ENCODE measurements at places on chromosomes 7 and 10. TPM values are rescaled to one million over a fixed set of nuclear protein-coding genes. Genes with fewer than 3 reads are reported as not detected.

OPALIN gene
- total RNA-seq, result not detected

FAM24B gene
- 4.2 TPM for total RNA-seq

SCART1 gene
- total RNA-seq, result 2.7 TPM

ZNF117 gene
- total RNA-seq, result 8.6 TPM

SPDYE8 gene
- not detected for total RNA-seq

SERPINE1 gene
- total RNA-seq, result 20.9 TPM

PDE1C gene
- total RNA-seq, result 19.0 TPM

FBXL15 gene
- 14.3 TPM for total RNA-seq

AP1S1 gene
- 27.9 TPM for total RNA-seq

GRCh38 chr7:43760861-43761260, 2.4 kb downstream of the BLVRA start:
- no peak overlapping the region for H3K27ac ChIP-seq
- no peaks in the 10 kb centered on the region for H3K36me3 ChIP-seq

GRCh38 chr7:23373151-23374004, 74.2 kb downstream of the MALSU1 start:
- H3K4me1 ChIP-seq, result no peaks in the 10 kb centered on the region
- DNase-seq, result no peak
- no peaks in the 10 kb centered on the region for H3K36me3 ChIP-seq
- H3K27me3 ChIP-seq, result no peaks in the 10 kb centered on the region

GRCh38 chr7:50190776-50191175, 97.7 kb upstream of the ZPBP start:
- no peak overlapping the region for H3K4me3 ChIP-seq
- H3K27me3 ChIP-seq, result no peaks in the 10 kb centered on the region
- DNase-seq, result no peak

- H3K27ac ChIP-seq, result peak overlapping the region; percentile 81
- peaks cover 11% of the 10 kb centered on the region for H3K4me1 ChIP-seq
- no peaks in the 10 kb centered on the region for H3K36me3 ChIP-seq
- no peak for DNase-seq
- H3K4me3 ChIP-seq, result peak overlapping the region; percentile 98
Observed at GRCh38 chr10:35335133-35336083, 901 bp upstream of the CCNY start.

GRCh38 chr7:75723444-75723843, 15.3 kb downstream of the HIP1 start:
- H3K27ac ChIP-seq, result no peak overlapping the region
- no peaks in the 10 kb centered on the region for H3K27me3 ChIP-seq
- no peaks in the 10 kb centered on the region for H3K36me3 ChIP-seq
- DNase-seq, result no peak

DNA sequence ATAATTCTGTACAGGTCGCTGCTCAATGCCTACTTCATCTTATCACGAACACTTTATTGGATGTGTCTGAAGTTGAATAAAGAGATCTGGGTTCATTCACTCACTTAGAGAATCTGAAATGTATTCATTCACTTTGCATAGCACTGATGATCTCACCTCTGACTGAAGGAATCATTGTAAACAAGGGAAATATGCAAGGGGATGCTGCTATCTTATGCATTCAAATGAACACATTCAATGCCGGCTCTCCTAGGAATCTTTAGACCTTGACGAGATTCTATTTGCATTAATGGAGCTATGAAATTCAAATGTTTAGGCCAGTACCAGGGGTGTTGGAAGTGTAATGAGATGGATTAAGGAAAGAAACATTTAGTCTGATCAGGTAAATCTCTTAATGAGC, 200.6 kb upstream of the COBL start:
- no peak overlapping the region for H3K4me3 ChIP-seq
- H3K27me3 ChIP-seq, result no peaks in the 10 kb centered on the region
- no peaks in the 10 kb centered on the region for H3K36me3 ChIP-seq
- no peaks in the 10 kb centered on the region for H3K4me1 ChIP-seq
- H3K27ac ChIP-seq, result no peak overlapping the region

- DNase-seq, result no peak
- H3K27me3 ChIP-seq, result no peaks in the 10 kb centered on the region
- no peak overlapping the region for H3K4me3 ChIP-seq
Observed at GRCh38 chr7:46321556-46322205, 400.6 kb upstream of the IGFBP3 start.

DNA sequence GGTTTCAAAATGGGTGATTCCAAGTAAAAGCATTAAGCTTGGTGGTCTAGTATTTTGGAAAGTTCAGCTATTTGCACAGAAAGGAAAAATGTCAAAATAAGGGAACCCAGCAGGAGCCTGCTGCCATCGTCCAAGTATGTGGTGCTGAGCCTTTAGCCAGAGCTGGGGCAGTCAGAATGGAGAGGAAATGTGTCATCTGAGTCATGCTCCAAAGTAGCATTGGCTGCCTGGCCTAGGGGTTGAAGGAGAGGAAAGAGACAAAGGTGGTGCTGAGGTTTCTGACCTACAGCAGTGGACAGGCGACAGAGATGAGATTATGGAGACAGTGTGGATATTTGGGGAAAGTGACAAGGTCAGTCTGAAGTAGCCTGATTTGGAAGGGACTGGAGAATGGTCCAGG, 103.9 kb downstream of the PLCE1 start:
- no peaks in the 10 kb centered on the region for H3K27me3 ChIP-seq
- no peak overlapping the region for H3K27ac ChIP-seq
- H3K36me3 ChIP-seq, result no peaks in the 10 kb centered on the region
- peaks cover 5% of the 10 kb centered on the region for H3K4me1 ChIP-seq

DNA sequence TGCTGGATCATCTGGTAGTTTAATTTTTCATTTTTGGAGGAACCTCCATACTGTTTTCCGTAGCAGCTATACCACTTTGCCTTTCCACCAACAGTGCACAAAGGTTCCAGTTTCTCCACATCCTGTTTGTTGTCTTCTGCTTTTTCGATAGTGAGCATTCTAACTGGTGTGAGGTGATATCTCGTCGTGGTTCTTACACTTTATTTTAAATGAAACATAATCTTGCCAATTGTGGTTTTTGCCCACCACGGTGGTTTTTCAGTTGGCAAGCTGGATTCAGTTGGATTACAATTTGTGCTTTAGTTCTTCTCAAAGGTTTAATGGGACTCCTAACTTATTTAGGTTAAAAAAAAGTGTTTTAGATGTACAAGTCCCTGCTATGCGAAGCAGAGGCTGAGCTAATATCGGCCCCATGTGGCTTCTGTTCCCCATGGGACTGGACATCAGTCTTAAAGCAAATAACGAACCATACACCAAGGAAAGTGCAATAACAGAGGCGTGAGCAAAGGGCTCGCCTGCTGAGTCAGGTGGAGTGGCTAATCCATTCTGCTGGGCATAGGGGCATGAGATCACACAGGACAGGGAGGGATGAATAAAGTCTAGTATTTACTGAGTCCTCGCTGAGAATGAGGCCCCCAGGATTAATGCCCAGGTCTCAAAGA, 153.6 kb downstream of the AOAH start:
- DNase-seq, result no peak
- H3K36me3 ChIP-seq, result no peaks in the 10 kb centered on the region
- no peaks in the 10 kb centered on the region for H3K27me3 ChIP-seq
- H3K4me3 ChIP-seq, result no peak overlapping the region

DNA sequence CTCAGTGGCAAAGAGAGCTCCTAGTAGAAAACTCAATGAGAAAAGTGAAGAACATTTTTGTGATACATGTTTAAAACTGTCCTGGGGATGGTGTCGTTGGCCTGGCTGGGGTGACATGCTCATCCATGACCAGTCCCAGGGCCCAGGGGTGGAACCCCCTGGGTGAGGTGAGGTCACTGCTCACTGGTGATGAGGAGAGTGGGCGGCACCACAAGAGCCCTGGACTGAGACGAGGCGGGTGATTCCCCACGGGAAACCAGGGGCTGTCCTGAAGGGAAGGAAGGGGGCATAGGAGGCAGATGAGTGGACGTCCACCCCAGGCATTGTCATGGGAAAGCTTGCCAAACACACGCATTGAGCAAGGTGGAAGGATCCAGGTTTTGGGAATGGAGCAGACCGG, 54.6 kb downstream of the HTR5A start:
- no peak overlapping the region for H3K27ac ChIP-seq
- H3K4me3 ChIP-seq, result no peak overlapping the region
- no peaks in the 10 kb centered on the region for H3K36me3 ChIP-seq
- no peaks in the 10 kb centered on the region for H3K27me3 ChIP-seq

DNA sequence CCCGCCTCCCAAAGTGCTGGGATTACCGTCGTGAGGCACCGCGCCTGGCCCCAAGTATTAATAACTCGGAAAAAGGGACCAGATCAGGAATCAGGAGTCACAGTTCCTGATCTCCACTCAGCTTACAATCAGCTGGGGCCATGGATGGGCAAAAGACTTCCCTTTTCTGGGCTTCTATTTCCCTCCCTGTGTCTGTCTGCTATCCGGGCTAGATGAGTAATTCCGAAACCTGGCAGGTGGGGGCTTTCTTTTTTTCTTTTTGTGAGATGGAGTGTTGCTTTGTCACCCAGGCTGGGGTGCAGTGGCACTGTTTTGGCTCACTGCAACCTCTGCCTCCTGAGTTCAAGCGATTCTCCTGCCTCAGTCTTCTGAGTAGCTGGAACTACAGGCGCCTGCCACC, 11.6 kb downstream of the RPS24 start:
- H3K27ac ChIP-seq, result no peak overlapping the region
- H3K36me3 ChIP-seq, result no peaks in the 10 kb centered on the region
- H3K4me3 ChIP-seq, result no peak overlapping the region
- no peaks in the 10 kb centered on the region for H3K4me1 ChIP-seq
- no peak for DNase-seq
- no peaks in the 10 kb centered on the region for H3K27me3 ChIP-seq

DNA sequence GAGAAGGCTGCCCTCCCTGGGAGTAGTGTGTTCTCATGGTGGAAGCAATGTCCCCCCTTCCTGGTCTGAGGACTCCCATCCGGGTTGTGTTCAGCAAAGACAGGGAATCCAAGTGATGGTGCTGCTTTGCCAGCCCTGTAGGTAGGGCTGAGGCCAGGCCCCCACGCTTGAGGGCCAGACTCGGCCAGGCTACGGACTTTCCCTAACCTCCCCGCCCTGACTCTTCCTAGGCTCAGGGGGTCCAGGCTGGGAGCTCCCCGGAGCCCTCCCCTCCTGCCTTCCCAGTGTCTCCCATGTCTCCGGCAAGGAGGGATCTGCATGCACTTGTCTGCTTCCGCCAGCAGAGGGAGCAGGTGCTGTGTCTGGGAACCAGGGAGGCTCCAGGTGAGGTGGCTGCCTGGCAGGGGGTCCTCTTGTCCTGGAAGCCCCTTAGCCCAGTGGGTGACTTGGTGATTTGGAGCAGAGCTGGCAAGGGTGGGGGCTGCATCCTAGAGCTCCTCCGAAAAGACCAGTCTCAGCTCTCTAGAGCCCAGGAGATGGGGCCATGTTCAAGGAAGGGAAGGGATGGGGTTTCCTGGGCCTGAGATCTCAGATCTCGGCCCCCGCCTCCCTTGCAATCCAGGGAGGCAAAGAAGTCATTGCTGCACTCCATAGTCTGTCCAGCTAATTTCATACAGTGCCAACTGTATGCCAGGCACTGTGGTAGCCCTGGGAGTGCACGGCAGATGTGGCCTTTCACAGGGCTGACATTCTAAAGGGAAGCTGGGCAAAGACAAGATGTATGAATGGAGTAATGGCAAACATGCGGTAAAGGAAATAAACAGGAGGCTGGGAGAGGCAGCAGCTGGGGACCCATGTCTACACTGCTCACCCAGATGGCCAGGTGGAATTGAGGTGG, 20.3 kb upstream of the SFRP5 start:
- H3K4me1 ChIP-seq, result no peaks in the 10 kb centered on the region
- peak; percentile 61 for DNase-seq
- no peaks in the 10 kb centered on the region for H3K36me3 ChIP-seq
- no peak overlapping the region for H3K27ac ChIP-seq
- H3K27me3 ChIP-seq, result no peaks in the 10 kb centered on the region

- no peak overlapping the region for H3K4me3 ChIP-seq
- H3K27me3 ChIP-seq, result no peaks in the 10 kb centered on the region
- peaks cover 6% of the 10 kb centered on the region for H3K4me1 ChIP-seq
- DNase-seq, result no peak
- H3K36me3 ChIP-seq, result no peaks in the 10 kb centered on the region
Observed at GRCh38 chr7:47529405-47529804, 52.5 kb downstream of the TNS3 start.

GRCh38 chr10:130020651-130021382, 56.7 kb upstream of the EBF3 start:
- no peaks in the 10 kb centered on the region for H3K4me1 ChIP-seq
- H3K4me3 ChIP-seq, result no peak overlapping the region
- H3K27ac ChIP-seq, result no peak overlapping the region

DNA sequence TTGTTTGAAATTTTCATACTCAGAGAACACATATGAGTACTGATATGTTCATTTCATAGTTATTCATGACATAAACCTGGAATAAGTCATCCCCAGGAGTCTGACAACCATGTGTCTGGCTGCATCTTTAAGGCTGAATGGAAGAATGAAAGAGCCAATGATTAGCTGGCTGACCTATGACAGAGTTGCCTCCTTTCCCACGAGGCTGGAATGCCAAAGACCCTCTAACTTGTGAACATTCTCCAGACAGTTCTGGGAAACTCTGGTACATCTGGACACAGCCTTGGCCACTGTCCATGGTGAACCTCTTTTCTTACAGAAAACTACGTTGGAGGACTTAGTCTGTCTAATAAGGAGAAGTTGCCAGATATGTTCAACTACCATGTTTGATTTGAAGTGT, 380.8 kb upstream of the MKI67 start:
- no peak for DNase-seq
- no peak overlapping the region for H3K4me3 ChIP-seq
- H3K4me1 ChIP-seq, result no peaks in the 10 kb centered on the region
- H3K27ac ChIP-seq, result no peak overlapping the region
- H3K36me3 ChIP-seq, result no peaks in the 10 kb centered on the region
- no peaks in the 10 kb centered on the region for H3K27me3 ChIP-seq

GRCh38 chr7:33432821-33433220, 303.5 kb downstream of the BBS9 start:
- no peaks in the 10 kb centered on the region for H3K4me1 ChIP-seq
- no peaks in the 10 kb centered on the region for H3K27me3 ChIP-seq
- H3K4me3 ChIP-seq, result no peak overlapping the region
- DNase-seq, result no peak
- H3K36me3 ChIP-seq, result no peaks in the 10 kb centered on the region

DNA sequence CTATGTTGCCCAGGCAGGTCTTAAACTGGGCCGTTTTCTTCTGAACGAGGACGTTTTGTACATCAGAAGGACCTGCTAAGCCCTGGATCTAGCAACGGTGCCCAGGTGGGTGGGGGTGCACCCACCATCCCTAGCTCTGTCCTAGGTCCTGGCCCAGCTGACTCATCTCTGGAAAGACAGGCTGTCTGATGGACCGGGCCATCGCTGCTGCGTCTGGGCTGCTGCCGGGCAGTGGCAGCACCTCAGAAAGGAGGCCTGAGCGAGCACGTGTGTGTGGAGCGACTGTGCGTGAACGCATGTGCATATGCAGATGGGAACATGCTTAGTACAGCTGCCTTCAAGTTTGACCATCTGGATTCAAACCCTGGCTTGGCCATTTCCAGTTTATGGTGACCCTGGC, 7.3 kb upstream of the ELFN1 start:
- no peak overlapping the region for H3K4me3 ChIP-seq
- H3K36me3 ChIP-seq, result no peaks in the 10 kb centered on the region
- no peak for DNase-seq
- peaks cover 10% of the 10 kb centered on the region for H3K27me3 ChIP-seq

- H3K4me1 ChIP-seq, result no peaks in the 10 kb centered on the region
- no peaks in the 10 kb centered on the region for H3K27me3 ChIP-seq
- no peak overlapping the region for H3K27ac ChIP-seq
- no peak overlapping the region for H3K4me3 ChIP-seq
- no peaks in the 10 kb centered on the region for H3K36me3 ChIP-seq
- no peak for DNase-seq
Observed at GRCh38 chr7:144452064-144452463, 48.6 kb upstream of the NOBOX start.

- no peaks in the 10 kb centered on the region for H3K27me3 ChIP-seq
- no peaks in the 10 kb centered on the region for H3K36me3 ChIP-seq
- H3K27ac ChIP-seq, result no peak overlapping the region
- DNase-seq, result no peak
Observed at GRCh38 chr7:100684534-100685042, 9.5 kb downstream of the GIGYF1 start.
